ENCODE measurements at places on chromosomes 6 and 20.

DNA sequence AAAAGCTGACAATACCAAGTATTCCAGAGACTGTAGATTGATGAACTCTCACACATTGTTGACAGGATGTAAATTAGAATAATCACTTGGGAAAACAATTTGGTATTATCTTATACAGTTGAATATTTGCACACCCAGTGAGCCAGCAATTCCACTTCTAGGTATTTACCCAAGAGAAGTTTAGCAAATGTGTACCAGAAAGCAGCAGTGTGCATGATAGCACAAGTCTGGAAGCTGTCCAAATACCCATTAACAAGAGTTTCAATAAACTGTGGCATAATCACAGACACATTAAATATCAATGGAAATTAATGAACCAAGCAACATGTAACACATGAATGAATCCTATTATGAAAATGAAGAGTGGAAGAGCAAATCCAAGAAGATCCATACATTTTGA is 233.6 kb downstream of the TPBG start:
- no peak for DNase-seq

DNA sequence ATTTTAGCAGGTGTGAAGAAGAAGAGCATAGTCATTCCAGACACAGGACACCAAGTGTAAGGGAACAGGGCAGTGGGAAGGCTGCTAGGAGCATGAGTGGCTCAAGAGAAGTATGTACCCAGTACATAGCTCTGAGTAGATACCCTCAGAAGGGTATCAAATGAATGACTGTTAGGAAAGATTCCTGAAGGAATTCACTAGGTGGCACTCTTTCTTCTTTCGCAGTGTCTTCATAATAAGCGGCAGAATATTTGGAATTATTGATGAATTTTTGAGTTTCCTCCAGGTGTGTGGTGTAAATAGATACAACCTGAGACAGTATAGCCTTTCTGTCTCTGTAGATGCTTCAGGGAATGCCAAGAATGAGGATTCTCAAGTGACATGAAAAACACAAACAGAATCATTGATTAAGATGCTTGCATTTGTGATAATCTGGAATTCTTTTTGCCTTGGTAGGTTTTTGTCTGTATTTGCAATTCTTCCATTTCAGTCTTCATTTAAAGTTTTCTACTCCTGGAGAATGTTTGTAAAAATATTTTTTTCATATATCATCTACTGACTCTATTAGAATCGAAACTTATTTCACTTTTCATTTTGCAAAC is 264.3 kb upstream of the RIMS1 start:
- no peak for DNase-seq

DNA sequence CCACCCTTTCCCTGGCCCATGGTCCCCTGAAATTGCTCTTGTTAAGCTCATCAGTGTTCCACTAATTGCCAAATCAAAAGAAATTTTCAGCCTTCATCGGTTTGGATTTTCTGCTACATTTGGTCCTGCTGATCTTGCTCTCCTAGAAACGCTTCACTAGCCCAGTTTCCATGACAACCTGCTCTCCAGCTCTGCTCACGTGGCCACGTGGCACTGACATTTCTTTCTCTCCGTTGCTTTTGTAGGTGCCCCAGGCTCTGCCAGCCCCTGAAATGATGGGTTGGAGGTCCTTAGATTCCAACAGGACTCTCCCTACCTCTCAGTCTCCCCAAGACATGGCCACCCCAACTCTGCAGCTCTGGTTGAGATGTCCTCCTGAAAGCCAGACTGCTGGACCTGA is 45.8 kb upstream of the NNAT start:
- no peak for DNase-seq

- no peak for DNase-seq
Measured at GRCh38 chr6:30202366-30202765, 10.8 kb downstream of the TRIM26 start.

- no peak for DNase-seq
Measured at GRCh38 chr6:115914098-115914497, 146.6 kb downstream of the FRK start.

DNA sequence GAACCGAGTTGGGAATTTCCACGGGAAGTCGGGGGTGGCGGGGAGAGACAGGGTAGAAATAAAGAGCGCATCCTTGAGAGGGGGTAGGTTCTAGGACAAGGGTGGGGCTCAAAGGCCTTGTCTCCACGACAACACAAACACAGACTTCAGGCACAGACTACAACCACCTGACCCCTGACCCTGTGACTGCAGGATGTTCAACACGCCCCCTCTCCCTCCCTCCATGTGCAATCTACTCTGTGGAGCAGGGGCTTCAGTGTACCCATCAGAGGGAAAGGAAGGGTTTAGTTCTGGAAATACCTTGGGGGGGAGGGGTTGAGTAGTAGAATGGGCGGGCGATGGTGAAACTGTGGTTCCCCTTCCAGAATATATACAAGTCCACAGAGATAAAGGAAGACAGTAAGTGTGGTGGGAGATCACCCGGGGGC is 651 bp upstream of the TAPBP start:
- peak; percentile 70 for DNase-seq

DNA sequence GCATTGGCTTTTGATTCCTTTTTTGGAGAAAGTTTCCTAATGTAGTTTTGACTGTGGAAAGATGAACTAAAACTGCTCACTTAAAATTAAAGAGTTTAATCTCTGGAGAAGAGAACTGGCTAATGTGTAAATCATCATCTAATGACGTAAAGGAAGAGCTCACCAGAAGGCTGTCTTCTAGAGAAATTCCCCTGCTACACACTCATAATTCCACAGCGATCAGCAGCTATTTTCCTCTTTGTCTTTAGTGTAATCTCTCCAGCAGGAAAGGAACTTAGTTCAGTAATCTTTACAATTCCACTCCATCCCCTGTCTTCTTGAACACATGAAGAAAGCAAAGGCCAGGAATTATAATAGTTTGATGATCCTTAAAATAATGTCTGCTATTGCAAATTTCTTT is 15.8 kb downstream of the SPTLC3 start:
- no peak for DNase-seq

- DNase-seq, result no peak
Measured at GRCh38 chr20:54189630-54190029, 15.8 kb upstream of the CYP24A1 start.

- no peak for DNase-seq
Measured at GRCh38 chr20:52242237-52243230, 51.0 kb upstream of the ZFP64 start.

DNA sequence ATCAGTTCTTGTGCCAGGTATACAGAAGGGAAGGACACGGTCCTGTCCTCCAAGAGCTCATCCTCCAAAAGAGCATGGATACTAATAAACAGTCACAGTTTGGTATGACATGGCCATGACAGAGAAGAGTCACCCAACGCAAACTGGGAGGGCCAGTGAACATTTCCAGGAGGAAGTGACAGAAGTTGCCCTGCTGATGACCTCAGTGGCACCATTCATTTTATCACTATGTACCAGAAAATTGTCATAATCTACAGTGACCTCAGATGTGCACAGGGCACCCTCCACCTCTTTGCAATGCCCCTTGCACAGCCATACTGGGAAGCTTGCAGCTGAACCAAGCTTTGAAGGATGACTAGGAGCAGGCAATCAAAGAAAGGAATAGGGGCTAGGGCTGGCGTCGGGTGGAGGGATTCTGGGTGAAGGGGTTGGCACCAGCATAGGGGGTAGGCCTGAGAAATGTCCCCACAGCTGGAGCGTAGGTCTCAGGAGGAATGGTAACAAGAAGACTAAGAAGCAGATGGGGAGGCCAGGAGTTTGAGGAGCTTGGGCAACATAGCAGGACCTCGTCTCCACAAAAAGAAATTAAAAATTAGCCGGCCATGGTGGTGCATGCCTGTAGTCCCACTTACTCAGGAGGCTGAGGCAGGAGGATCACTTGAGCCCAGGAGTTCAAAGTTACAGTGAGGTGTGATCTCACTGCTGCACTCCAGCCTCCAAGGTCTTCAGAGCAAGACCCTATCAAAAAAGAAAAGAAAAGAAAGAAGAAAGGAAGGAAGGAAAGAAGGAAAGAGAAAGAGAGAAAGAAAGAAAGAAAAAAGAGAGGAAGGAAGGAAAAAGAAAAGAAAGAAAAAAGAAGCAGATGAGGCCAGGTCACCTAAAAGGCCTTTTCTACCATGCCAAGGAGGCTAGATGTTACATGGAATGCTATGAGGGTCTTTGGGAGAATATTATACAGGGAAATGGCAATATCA is 65.3 kb upstream of the SNX9 start:
- DNase-seq, result no peak

DNA sequence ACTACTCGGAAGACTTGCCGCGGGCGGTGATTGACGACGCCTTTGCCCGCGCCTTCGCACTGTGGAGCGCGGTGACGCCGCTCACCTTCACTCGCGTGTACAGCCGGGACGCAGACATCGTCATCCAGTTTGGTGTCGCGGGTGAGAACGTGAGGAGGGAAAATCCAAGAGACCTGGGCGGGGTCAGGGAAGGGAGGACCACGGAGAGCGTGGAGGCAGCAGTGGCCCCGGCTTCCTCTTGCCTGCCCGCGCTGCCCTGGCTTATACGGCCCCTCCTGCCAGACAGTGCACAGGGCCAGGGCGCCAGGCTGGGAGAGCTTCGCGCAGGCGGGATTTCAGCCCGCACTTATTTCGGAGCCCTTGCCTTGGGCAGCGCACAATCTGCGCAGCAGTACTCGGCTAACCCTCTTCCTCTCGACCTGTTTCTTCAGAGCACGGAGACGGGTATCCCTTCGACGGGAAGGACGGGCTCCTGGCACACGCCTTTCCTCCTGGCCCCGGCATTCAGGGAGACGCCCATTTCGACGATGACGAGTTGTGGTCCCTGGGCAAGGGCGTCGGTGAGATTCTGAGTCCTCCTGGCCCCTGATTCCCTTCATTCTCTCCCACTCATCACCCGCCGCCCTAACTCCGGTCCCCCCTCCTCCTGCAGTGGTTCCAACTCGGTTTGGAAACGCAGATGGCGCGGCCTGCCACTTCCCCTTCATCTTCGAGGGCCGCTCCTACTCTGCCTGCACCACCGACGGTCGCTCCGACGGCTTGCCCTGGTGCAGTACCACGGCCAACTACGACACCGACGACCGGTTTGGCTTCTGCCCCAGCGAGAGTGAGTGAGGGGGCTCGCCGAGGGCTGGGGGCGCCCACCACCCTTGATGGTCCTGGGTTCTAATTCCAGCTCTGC is 2.0 kb downstream of the MMP9 start:
- peak; percentile 44 for DNase-seq

- DNase-seq, result peak; percentile 58
Measured at GRCh38 chr20:1434571-1435336, 31.9 kb downstream of the NSFL1C start.

GRCh38 chr20:35318502-35319157 is 26.4 kb upstream of the FAM83C start:
- no peak for DNase-seq

DNA sequence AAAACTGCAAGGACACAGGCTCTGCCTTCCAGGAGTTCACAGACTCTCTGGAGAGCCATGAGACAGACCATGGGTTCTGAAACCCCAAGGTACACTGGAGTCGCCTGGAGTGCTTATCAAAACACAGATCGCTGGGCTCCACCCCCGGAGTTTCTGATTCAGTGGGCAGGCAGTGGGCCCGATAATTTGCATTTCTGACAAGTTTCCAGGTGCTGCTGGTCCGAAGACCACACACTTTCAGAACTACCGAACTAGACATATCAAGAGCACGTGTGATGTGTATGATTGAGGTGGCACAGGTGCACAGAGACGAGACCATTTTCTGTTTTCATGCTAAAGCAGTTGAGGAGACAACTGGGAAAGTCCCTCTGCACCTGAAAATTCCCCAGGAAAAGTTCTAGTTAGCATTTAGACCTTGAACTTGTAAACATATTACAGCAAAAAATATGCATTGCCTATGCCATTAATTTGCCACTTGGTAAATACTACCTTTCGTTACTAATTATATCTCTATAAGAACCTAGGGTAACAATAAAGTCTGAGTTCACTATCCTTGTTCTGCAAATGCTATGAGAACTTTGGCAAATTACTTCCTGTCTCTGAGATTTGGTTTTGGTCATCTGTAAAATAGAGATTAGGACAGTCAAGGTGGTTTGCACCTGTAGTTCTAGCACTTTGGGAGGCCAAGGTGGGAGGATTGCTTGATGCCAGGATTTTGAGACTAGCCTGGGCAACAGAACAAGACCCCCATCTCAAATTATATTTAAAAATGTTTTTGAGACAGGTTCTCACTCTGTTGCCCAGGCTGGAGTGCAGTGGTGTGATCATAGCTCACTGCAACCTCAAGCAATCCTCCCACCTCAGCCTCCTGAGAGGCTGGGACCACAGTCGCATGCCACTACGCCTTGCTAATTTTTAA is 14.3 kb upstream of the PIM1 start:
- DNase-seq, result peak; percentile 66

DNA sequence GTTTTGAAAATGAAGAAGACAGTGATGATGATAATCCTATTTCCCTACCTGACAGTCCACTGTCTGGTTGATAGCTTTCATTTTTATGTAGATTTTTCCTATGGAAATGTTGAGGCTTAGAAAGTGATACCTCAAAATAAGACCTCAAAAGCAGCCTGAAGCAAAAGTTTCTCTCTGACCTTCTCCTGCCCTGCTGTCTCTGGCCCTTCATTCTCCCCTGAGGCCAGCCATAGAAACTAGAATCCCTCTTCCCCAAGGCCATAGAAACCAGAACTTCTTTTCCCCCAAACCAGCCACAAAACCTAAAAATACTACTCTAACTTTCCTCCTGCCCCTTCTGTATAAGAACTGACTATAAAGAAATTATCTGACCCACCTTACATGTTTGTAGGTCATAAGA is 52.6 kb upstream of the GCM1 start:
- DNase-seq, result no peak

GRCh38 chr6:78909391-78909790 is 42.0 kb downstream of the IRAK1BP1 start:
- no peak for DNase-seq

- no peak for DNase-seq
Measured at GRCh38 chr6:76516924-76517323, 444.5 kb upstream of the IMPG1 start.

GRCh38 chr6:149154261-149154821 is 163.2 kb upstream of the TAB2 start:
- no peak for DNase-seq

DNA sequence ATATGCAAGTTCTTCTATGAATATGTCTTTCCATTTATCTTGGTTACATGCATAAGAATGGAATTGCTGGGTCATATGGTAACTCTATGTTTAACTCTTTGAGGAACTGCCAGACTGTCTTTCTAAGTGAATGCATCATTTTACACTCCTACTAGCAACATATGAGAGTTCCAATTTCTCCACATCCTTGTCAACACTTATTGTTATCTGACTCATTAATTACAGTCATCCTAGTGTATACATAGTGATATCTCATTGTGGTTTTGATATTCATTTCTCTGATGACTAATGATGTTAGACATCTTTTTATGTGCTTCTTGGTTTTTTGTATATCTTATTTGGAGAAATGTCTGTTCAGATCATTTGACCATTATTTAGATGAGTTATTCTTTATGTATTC is 96.7 kb upstream of the LAMP5 start:
- no peak for DNase-seq

DNA sequence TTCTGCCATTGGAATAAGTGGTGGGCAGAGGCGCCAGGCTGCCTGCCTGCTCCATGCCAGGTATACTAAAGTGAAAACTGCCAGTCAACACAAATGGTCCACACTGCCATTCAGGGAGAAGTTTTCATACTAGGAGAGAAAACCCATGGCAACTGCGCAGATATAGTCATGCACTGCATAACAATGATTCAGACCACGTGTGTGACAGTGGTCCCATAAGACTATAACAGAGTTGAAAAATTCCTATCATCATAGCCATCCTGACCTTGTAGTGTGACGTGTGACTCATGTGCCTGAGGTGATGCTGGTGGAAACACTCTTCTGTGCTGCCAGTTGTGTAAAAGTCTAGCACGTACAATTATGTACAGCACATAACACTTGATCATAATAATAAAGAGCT is 25.1 kb downstream of the ZC3H12D start:
- no peak for DNase-seq

GRCh38 chr6:139764498-139764986 is 390.1 kb upstream of the CITED2 start:
- no peak for DNase-seq
